ENCODE measurements at places on chromosomes 5 and 9. TPM values are rescaled to one million over a fixed set of nuclear protein-coding genes. Genes with fewer than 3 reads are reported as not detected.

DNA sequence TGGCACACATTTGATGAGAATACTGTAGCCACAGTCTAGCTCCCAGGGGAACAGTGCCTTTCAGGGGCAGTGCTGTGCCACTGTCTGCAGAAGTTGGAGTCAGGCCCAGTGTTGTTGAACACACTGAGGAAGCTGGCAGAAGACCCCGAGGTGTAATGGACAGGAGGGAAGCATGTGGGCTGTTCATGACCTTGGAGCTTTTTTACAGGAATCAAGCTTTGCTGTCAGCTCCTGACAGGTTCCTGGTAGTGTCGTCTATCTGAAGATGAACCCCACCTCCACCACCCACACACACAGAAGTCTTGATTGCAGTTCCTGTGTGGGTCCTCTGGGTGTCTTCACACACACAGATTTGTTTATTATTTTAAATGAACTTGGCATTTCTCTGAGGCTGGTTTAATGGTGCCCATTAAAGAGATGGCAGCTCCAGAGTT lies 40.3 kb upstream of the TNFAIP8 start:
- no peaks in the 10 kb centered on the region for H3K27me3 ChIP-seq
- no peak overlapping the region for H3K4me3 ChIP-seq
- H3K4me1 ChIP-seq: peaks cover 11% of the 10 kb centered on the region
- H3K27ac ChIP-seq: no peak overlapping the region

GRCh38 chr9:97474372-97474925 lies 27.0 kb upstream of the TMOD1 start:
- H3K36me3 ChIP-seq: no peaks in the 10 kb centered on the region
- peaks cover 15% of the 10 kb centered on the region for H3K4me1 ChIP-seq
- H3K27ac ChIP-seq: peak overlapping the region; percentile 66

GRCh38 chr5:154446195-154447088 lies 645 bp downstream of the SAP30L start:
- H3K4me1 ChIP-seq: peaks cover 7% of the 10 kb centered on the region
- DNase-seq: peak; percentile 66
- H3K27me3 ChIP-seq: no peaks in the 10 kb centered on the region
- peak overlapping the region; percentile 97 for H3K4me3 ChIP-seq
- peaks cover 11% of the 10 kb centered on the region for H3K36me3 ChIP-seq

DNA sequence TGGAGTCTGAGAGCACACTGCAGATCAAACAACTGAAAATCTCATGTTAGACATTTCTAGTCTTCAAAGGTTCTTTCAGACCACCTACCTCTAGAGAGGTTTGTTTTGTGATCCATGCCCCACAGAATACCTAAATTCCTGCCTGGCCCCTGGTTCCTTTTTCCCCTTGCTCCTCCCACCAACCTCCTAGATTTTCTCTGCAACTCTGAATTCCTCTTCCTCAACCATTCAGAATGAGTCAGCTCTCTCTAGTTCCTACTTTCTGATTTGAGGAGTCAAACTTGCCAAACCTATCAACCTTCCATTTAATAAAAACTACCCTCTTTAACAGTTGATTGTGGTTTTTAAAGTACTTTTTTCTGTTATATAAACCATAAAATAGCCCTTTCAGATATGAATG lies 83.2 kb upstream of the ZNF462 start:
- no peak overlapping the region for H3K27ac ChIP-seq
- H3K4me3 ChIP-seq: no peak overlapping the region
- no peaks in the 10 kb centered on the region for H3K36me3 ChIP-seq
- DNase-seq: no peak
- H3K4me1 ChIP-seq: no peaks in the 10 kb centered on the region

- no peak for DNase-seq
- no peak overlapping the region for H3K4me3 ChIP-seq
- H3K4me1 ChIP-seq: no peaks in the 10 kb centered on the region
- H3K27me3 ChIP-seq: peaks cover 8% of the 10 kb centered on the region
- H3K27ac ChIP-seq: no peak overlapping the region
These were observed 132.1 kb downstream of the HSD17B3 start for GRCh38 chr9:96169901-96170300.

- H3K36me3 ChIP-seq: no peaks in the 10 kb centered on the region
- H3K4me1 ChIP-seq: peaks cover 10% of the 10 kb centered on the region
- H3K4me3 ChIP-seq: no peak overlapping the region
- H3K27ac ChIP-seq: peak overlapping the region; percentile 19
- no peak for DNase-seq
These were observed 34.8 kb downstream of the ZNF462 start for GRCh38 chr9:106897751-106898150.

DNA sequence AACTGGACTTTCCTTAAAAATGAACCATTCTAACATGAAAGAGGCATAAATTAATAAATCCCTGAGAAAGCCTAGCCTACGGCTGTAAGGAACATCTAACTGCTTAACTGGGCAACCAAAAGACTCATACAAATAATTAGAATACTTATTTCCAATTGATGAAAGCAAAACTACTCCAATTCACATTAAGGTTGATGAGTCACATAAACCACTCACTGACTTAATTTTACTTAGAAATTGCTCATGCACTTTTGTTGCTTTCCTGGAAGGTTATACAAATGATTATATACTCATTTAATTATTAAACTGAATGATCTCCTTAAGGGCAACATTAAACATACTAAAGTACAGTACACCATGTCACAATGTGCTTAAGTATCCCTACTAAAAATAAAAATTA lies 101.9 kb downstream of the NFIB start:
- no peak overlapping the region for H3K27ac ChIP-seq
- no peaks in the 10 kb centered on the region for H3K36me3 ChIP-seq
- H3K4me3 ChIP-seq: no peak overlapping the region
- DNase-seq: peak; percentile 73
- no peaks in the 10 kb centered on the region for H3K4me1 ChIP-seq

DNA sequence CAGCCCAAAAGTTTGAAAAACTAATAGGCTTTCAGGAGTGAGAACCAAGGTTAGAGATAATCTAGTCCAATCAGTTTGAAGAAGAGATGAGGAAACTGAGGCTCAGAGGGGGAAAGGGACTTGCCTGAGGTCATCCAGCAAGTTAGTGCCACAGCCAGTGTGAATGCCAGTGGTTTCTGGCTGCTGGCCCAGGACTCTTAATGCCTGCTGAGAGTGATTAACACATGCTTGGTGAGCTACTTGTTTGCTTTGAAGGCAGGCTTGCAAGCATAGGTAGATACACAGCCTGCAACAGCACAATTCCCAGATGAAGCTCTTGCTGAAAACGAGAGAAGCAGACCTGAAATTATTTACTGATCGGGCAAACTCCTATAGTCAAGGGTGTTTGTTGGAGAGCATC lies 591.6 kb upstream of the SGCD start:
- no peak overlapping the region for H3K27ac ChIP-seq
- H3K27me3 ChIP-seq: peaks cover 4% of the 10 kb centered on the region
- no peaks in the 10 kb centered on the region for H3K4me1 ChIP-seq
- no peaks in the 10 kb centered on the region for H3K36me3 ChIP-seq

- no peak for DNase-seq
- no peaks in the 10 kb centered on the region for H3K36me3 ChIP-seq
- H3K27me3 ChIP-seq: no peaks in the 10 kb centered on the region
- H3K4me3 ChIP-seq: no peak overlapping the region
- no peak overlapping the region for H3K27ac ChIP-seq
These were observed 200.4 kb downstream of the SREK1 start for GRCh38 chr5:66344544-66344943.

DNA sequence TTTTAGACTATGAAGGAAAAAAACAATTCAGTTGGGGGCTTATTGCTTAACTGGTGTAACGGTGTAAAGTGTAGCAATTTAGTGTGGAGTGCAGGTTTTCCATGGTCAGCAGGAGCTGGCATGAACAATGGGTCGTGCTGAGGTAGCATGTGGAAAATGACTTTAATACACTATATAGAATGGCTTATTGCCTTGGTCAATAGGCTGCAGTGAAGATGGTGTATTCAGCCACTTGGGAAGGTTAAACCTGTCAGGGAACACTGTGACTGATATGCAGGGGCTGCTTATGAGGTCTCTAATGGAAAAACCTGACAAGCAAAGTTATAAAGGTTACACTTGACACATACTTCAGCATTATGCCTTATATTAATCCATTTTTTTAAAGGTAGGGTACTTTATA lies 764.7 kb upstream of the ARRDC3 start:
- no peaks in the 10 kb centered on the region for H3K36me3 ChIP-seq
- DNase-seq: no peak
- no peaks in the 10 kb centered on the region for H3K4me1 ChIP-seq
- no peaks in the 10 kb centered on the region for H3K27me3 ChIP-seq
- no peak overlapping the region for H3K27ac ChIP-seq
- H3K4me3 ChIP-seq: no peak overlapping the region

GRCh38 chr9:117325110-117325731 lies 89.6 kb downstream of the ASTN2 start:
- H3K27ac ChIP-seq: no peak overlapping the region
- H3K27me3 ChIP-seq: no peaks in the 10 kb centered on the region
- no peak overlapping the region for H3K4me3 ChIP-seq
- DNase-seq: no peak

PLAC8L1 gene
- total RNA-seq: not detected

FOXD4L6 gene
- total RNA-seq: not detected

SHISAL2B gene
- not detected for total RNA-seq

HRCT1 gene
- total RNA-seq: 1.7 TPM

PCDHGA1 gene
- 0.90 TPM for total RNA-seq
